EH (cell line): ENCODE measurements at places on chromosomes 16 and 17.

- DNase-seq, result no peak
Observed at GRCh38 chr17:27818401-27819105, 18.2 kb upstream of the NOS2 start.

DNA sequence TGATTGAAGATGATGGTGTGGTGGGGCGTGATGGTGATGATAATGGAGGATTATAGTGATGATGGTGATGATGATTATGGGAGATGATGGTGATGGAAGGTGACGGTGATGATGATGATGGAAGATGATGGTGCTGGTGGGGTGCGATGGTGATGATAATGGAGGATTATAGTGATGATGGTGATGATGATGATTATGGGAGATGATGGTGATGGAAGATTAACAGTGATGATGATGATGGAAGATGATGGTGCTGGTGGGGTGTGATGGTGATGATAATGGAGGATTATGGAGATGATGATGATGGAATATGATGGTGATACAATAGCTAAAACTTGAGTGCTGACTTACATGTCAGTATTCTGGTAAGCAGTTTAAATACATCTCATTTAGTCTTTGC is 391.0 kb upstream of the EEF2KMT start:
- no peak for DNase-seq

DNA sequence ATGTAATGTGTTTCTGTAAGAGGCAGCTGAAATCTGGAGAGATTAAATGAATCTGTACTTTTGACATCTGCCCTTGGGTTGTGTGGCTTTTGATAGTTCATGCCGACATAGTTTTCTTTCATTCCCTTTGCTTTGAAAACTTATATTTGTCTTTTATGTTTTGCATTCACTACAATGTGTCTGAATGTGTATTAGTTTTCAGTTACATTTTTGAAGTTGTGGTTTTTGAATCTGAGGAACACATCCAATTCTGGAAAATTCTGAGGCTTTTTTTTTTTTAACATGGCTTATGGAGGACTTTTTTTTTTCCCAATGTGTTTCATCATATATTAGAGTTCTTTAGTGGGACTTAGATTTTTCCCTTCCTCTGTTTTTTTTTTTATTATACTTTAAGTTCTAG is 683.7 kb upstream of the SOX9 start:
- DNase-seq, result peak; percentile 15

DNA sequence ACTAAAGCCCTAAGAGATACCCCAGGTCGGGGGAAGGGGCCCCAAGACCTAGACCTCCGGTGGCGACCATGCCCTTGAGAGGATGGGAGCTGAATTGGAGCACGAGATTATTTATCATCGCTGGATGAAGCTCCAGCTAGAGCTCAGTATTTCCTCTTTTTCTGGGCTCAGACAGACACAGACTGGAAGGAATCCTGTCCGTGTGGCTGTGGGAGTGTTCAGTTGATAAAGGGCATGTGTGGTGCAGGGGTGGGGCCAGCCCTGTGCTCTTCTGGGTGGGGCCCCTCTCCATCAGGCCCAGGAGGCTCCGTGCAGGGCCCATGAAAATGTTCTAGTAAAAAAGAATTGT is 6.3 kb upstream of the CBX4 start:
- peak; percentile 41 for DNase-seq

GRCh38 chr17:39939588-39940419 is 12.3 kb downstream of the LRRC3C start:
- DNase-seq, result peak; percentile 90

GRCh38 chr17:32622540-32622939 is 135.7 kb downstream of the CDK5R1 start:
- DNase-seq, result no peak

- DNase-seq, result no peak
Observed at GRCh38 chr16:57593021-57593420, 35.4 kb upstream of the ADGRG1 start.

GRCh38 chr16:53081032-53081424 is 26.2 kb downstream of the CHD9 start:
- no peak for DNase-seq

- no peak for DNase-seq
Observed at GRCh38 chr17:42704490-42704836, 22.1 kb downstream of the CNTNAP1 start.

DNA sequence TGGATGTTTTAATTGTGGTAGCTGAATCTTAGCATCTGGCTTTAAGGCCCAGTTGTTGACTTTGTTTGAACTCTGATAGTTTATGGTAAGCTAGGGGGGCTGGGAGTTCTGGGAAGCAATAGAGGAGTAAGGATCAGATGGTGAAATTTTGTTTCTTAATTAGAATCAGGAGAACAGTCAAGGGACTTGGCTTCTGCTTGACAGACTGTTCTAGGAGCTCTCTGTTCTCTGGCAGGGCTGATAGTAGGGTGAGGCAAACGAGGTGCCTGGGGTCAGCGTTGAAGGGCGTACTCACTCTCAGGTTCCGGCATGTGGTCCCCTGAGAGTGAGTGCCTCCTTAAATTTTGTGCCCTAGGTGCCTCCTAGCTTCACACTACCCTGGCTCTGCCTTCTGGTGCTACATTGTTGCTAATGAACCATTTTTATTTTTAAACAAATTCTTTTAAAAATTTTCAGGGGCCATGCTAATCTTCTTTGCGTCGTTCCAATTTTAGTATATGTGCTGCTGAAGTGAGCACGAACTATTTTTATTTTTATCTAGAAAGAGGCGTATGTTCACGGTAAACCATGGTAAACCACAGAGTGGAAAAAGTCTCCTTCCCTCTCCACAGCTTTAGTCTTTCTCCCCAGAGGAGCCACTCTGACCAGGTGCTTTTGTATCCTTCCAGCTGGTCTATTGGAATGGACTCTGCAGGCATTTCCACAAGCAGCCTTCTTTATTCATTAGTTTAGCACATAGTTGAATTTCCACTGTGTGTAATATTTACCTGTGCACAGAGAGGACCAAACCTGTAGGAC is 19.7 kb downstream of the SLC7A6 start:
- no peak for DNase-seq

DNA sequence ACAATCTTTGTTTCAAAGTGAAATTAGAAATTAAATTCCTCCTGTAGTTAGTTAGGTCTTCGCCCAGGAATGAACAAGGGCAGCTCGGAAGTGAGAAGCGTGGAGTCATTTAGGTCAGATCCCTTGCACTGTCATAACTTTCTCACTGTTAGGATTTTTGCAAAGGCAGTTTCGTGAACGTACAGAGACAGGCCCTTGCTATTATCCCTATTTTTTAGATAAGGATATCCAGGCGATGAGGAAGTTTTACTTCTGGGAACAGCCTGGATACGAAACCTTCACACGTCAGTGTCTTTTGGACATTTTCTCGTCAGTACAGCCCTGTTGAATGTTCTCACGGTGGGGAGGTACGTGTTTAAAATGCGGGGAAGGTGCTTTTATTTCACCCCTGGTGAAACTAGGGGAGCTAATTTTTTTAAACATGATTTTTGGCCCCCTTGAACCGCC is 318 bp upstream of the RBL2 start:
- no peak for DNase-seq

- DNase-seq, result peak; percentile 42
Observed at GRCh38 chr16:1781758-1782407, 488 bp downstream of the SPSB3 start.

- no peak for DNase-seq
Observed at GRCh38 chr17:70675070-70675590, 505.8 kb downstream of the KCNJ2 start.

- peak; percentile 29 for DNase-seq
Observed at GRCh38 chr16:85891033-85891775, 7.8 kb upstream of the IRF8 start.

GRCh38 chr16:79310710-79311109 is 289.8 kb downstream of the MAF start:
- DNase-seq, result no peak

- no peak for DNase-seq
Observed at GRCh38 chr17:5236938-5237540, 2.4 kb upstream of the SCIMP start.

GRCh38 chr17:81422776-81423697 is 27.8 kb downstream of the BAHCC1 start:
- peak; percentile 97 for DNase-seq

DNA sequence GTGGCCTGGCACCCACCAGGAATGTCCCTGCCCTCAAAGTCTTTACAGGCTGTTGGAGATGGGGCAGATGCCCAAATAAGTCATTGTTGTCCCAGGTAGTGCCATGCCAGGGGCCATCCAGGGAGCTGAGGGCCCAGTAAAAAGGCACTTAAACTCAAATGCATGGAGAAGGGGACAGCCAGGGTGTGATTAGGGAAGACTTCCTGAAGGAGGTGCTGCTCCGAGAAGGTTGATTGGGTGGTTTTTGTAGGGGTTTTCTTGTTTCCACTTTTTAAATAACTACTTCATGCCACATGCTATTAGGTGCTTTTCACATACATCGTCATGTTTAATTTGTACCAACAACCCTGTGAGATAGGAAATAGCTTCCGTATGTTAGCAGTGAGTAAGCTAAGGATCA is 66.9 kb downstream of the RAI1 start:
- no peak for DNase-seq

DNA sequence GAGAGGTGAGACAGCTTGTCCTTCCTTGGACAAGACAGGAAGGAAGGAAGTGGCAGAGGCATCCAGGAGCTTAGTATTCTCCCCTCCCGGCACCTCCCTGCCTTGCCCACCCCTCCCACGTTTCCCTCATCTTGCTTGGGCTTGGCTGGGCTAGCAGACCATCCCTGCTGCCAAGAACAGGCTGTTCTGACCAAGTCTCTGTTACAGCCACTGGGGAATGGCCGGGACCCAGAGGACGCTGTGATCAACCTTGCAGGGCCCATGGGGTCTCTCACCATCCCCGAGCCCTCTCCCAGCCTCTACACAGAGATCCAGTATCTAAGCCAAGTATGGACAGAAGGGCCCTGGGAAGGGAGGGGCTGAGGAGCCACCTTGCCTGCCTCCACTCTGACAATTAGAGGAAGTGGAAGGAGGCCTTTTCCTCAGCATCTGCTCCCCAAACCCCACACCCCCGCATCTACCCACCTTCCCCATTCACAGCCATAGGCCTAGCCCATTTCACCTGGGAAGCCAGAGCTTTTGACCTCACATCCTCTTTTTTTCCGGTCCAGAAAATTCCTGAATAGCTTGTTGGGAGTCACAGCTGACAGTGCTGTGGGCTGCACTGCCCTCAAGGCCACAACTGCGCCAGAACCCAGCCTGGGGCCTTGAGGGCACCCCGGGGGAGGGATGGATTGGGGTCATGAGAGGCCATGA is 14.1 kb downstream of the CD300LG start:
- DNase-seq, result no peak

- DNase-seq, result no peak
Observed at GRCh38 chr17:7114875-7115614, 423 bp upstream of the ASGR2 start.

GRCh38 chr17:48307814-48308411 is 122.1 kb downstream of the SKAP1 start:
- DNase-seq, result peak; percentile 60

DNA sequence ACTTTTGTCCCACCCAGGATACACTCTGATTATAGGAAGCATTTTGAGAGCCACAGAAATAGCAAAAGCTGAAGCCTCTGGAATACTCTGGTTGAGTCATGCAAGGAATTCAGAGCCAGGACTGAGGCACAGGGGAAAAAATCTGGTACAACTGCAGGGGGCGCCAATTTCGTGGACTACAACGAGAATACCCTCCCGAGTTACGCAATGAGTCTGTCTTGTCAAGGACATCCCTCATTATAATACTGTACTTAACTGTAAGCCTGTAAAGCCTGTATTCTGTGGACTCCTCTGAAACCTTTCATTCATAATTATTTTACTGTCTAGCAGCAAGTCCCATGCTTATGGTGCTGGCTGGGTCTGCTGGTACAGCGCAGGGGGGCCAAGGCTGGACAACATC is 7.8 kb downstream of the HOXB1 start:
- DNase-seq, result no peak

DNA sequence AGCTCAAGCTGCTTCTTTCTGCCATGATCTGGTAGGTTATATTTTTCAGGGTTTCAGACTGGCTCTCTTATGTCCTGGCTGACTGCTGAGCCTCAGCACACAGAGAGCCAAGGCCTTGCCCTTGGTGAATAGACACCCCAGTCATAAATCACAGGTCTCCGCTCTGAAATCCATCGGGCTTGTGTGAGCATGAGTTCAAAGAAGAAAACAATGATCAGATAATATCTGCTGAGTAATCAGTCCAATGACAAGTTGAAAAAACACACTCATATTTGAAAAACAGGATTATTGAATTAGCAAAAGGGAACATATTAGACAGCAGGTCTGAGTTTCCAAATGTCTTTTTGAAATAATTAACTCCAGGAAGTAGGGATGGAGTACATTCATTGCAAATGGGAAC is 51.1 kb upstream of the NDRG4 start:
- no peak for DNase-seq

- no peak for DNase-seq
Observed at GRCh38 chr17:75060434-75061054, 13.5 kb downstream of the KCTD2 start.

- DNase-seq, result peak; percentile 58
Observed at GRCh38 chr17:50218071-50218759, 16.8 kb upstream of the COL1A1 start.

GRCh38 chr17:39194089-39194984 is 3.1 kb downstream of the CACNB1 start:
- peak; percentile 75 for DNase-seq

DNA sequence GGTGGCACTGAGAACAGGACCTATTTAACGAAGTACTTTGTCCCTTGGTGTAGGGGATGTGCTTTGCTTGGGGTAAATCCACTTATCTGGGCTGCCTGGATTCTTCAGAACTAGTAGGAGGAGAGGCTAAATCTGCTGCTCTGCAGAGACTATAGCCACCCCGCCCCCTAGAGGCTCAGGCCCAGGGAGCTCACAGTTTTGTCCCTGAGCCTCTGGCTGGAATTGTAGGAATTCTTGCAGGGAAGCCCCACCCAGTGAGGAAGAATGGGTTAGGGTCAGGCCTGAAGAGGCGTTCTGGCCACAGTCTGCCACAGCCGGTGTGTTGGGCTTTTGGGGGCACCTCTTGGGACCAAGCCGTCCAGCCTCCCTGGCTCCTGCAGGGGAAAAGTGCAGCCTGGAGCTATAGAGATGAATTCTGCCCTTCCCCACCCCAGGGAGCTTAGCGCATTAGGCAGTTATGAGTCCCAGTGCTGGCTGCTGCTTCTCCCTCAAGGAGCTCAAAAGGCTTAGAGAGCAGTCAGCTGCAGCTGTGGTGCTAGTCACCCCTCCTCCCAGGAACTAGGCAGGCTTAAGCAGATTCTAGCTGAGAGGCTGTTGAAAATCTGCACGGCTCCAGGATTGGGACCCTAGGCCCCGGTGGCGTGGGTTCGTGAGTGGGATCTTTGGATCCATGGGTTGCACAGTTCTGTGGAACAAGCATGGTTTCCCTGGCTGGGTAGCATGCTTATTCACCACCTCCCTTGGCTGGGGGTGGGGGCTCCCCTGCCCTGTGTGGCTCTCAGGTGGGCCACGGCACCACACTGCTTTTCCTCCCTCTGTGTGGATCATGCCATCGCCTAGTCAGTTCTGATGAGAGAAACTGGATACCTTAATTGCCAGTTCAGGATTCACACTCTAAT is 237.4 kb upstream of the TOM1L1 start:
- no peak for DNase-seq

- no peak for DNase-seq
Observed at GRCh38 chr17:79392598-79392997, 218.3 kb downstream of the RBFOX3 start.
